Uterine smooth muscle cell (primary cell): ENCODE measurements at places on chromosomes 7 and 10. TPM values are rescaled to one million over a fixed set of nuclear protein-coding genes. Genes with fewer than 3 reads are reported as not detected.

The PVRIG gene
- not detected in 2 replicates for total RNA-seq

The GNG11 gene
- total RNA-seq = 63.4 and 106 TPM in 2 replicates

The LRIT1 gene
- total RNA-seq = not detected in 2 replicates

The CH25H gene
- total RNA-seq = 0.25 TPM in 1 of 2 replicates, not detected in the other

The HSPA14 gene
- 12.2 and 23.8 TPM in 2 replicates for total RNA-seq

The SFRP5 gene
- not detected in 2 replicates for total RNA-seq
